ENCODE measurements at places on chromosomes 5 and 9.
A peak's percentile ranks its signal among the peaks of the same experiment; 100 is the strongest.

GRCh38 chr9:108434502-108434901 lies 421.3 kb downstream of the ACTL7B start:
- no peak for DNase-seq

- no peak for DNase-seq
These were observed 163.9 kb upstream of the RASA1 start for GRCh38 chr5:87103616-87104287.

GRCh38 chr9:104278929-104279496 lies 184.9 kb downstream of the SMC2 start:
- no peak for DNase-seq

DNA sequence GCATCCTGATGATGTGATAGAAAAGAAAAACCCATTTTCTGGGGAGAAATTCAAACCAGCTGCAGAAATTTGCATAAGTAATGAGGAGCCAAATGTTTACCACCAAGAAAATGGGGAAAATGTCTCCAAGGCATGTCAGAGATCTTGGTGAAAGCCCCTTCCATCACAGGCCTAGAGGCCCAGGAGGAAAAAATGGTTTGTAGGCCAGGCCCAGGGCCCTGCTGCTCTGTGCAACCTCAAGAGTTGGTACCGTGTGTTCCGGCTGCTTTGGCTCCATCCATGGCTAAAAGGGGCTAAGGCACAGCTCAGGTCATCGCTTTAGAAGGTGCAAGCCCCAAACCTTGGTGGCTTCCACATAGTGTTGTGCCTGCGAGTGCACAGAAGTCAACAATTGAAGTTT lies 543.1 kb downstream of the ZNF608 start:
- DNase-seq = no peak

DNA sequence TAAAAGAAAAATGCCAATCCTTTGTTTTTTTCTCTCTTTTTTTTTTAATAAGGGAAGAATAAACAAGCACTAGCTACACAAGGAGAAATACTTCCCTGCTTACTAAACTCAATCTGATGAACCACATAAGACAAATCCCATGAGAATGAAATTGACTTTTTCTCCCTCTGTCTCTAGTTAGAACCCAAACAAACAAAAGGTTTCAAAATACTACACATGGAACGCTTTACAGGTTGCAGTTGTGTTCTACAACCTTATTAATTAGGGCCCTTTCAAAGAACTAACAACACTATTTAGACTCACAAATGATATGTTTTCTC lies 124.5 kb downstream of the PDE4D start:
- no peak for DNase-seq

- no peak for DNase-seq
These were observed 174.4 kb downstream of the HSPA4 start for GRCh38 chr5:133226186-133226585.

GRCh38 chr9:76426807-76427419 lies 32.1 kb upstream of the GCNT1 start:
- DNase-seq = no peak

DNA sequence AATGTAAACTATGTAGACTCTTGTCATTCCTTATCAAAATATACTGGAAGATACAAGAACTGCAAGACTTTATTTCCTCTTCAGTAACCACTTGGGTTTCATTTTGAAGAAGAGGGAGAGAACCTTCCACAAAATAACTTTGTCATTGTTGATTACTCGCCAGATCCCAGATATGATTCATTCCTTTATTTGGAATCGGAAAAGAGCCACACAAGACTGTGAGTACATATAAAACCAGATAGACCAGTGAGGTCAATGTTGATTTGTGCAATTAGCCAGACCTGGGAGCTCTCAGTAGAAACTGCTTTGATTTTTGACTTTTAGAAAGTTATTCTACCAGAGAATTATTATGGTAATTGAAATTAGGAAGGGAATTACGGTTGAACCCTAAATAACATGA lies 146.1 kb downstream of the TMEM167A start:
- DNase-seq = no peak

DNA sequence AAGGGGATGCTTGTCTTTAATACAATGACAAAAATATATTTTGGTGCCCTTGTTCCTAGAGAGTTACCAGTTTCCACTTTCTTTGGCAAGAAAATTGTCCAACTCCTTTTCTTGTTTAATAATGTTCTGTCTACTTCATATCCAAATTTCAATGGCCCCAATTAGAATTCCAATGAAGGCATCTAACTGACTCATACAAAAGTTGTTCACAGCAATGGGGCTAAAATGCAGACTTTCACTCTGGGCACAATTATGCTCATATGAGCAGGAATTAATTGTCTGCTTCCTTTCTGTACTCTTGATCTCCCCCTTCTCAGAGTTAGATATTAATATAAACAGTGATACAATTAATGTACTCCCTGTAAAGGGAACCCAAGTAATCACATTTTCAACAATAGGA lies 42.1 kb upstream of the ZNF622 start:
- DNase-seq = no peak

GRCh38 chr5:135234242-135234641 lies 164.8 kb downstream of the MACROH2A1 start:
- no peak for DNase-seq

DNA sequence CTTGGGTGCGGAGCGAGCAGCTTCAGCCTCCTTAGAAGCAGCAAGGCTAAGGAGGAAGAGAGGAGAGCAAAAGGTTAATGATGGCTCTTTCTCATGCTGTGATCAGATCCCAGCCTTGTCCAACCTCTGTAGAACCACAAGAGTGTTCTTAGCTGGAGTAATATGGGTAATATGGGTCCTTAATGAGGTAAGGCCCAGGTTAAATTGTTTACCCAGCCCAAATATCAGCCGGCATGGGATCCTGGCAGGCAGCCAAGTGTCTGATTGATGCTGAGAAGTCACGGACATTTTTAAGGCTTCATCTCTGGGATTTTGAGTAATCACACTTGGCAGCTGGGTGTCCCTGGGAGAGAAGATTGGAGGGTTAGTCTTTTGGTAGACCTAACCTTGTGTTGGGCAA lies 32.3 kb downstream of the GLRA1 start:
- no peak for DNase-seq

- DNase-seq = no peak
These were observed 189.6 kb downstream of the ARHGEF28 start for GRCh38 chr5:73815631-73816030.

DNA sequence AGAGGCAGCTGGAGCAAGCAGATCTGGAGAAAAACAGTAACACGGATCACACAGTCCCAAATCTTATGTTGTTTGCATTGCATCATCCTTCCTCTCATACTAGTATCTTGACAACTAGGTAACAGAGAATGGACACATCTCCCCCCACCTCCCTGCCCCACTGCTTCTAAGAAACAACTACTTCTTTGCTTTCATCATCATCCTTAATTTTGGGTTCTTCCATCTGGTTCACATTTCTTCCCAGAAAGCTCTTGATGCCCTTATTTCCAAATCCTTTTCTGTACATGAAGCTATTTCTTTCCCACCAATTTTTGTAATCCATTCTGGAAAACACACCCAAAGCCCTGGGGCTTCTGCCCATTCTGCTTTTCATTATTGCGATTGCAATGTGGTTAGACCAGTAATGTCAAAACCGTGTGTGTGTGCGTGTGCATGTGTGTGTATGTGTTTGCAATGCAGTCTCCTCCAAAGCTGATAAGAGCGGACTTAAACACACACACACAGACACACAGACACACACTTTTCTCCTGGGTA lies 254.7 kb upstream of the SLC30A5 start:
- peak; percentile 84 for DNase-seq

GRCh38 chr9:114452219-114453165 lies 52.8 kb downstream of the WHRN start:
- DNase-seq = no peak

DNA sequence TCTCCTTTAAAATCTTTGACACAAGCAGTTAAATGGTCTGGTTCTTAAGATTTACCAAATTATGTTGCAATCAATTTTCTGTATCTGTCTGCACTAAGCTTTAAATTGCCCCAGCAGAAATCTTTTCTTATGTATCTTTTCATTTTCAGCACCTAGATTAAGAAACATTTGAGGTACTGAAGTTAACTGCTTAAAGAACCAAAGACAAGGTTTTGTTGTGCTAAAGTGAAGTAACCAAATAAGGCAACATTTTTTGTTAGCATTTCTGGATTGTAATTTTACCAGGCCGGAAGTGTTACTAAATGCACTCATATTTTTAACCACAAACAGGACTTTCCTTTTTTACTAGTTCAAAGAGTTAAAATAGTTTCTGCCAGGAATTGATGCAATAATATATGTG lies 24.1 kb upstream of the MTAP start:
- peak; percentile 41 for DNase-seq

DNA sequence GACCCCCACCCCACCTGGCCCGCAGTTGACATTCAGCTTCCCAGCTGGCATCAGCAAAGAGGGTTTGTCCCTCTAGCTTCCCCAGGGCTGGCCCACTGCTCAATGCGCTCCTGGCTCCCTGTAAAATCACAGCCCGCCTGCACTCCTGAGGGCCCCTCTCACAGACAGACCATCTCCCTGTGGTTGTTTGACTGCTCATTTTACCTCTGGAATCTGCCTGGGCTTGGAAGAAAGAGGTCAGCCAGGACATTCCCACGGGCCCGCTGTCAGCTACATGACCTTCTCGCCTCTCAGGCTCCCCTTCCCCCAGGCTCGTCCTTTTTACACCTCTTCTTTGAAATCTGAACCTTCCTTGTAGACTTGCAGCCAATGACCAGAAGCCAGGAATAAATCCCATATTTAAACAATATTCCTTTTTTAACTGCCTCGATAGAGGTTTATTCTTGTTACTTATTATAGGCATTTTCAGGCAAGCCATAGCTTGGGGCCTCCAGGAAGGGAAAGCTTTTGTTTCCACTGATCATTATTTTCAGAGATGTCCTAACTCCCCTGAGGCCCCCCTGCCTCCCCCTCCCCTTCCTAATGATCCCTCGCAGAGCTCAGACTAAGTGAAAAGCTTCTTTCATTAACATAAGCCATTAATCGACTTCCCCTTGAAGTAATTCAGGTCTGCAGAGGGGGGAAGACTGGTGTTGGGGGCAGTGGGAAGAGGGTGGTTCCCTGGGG lies 76.3 kb upstream of the IQGAP2 start:
- DNase-seq = no peak

GRCh38 chr5:170151097-170151831 lies 45.6 kb downstream of the FOXI1 start:
- peak; percentile 28 for DNase-seq

Measured in AG09319 (cell line).